ENCODE measurements at places on chromosomes 4 and X.

- no peak for DNase-seq
Measured at GRCh38 chrX:133380711-133381619, 34.3 kb downstream of the GPC4 start.

DNA sequence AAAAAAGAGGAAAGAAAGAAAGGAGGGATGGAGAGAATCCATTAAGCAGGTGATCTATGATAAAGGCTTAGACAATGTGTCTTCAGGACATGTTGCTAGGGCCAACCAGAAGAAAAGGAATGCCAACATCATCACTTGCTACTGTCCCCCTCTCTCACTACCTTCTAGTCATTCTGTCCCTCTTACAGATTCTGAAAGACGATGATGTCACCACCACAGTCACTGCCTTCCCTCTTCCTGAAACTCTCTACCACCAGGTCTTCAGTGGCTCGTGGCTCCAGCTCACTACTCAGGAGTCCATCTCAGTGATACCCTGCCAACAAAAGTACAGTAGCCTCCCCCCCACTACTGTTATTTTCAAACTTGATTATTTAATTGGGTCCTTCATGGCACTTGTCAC lies 64.0 kb downstream of the KCNIP4 start:
- DNase-seq = peak; percentile 5

GRCh38 chr4:80680934-80681333 lies 345.4 kb downstream of the CFAP299 start:
- DNase-seq = no peak

DNA sequence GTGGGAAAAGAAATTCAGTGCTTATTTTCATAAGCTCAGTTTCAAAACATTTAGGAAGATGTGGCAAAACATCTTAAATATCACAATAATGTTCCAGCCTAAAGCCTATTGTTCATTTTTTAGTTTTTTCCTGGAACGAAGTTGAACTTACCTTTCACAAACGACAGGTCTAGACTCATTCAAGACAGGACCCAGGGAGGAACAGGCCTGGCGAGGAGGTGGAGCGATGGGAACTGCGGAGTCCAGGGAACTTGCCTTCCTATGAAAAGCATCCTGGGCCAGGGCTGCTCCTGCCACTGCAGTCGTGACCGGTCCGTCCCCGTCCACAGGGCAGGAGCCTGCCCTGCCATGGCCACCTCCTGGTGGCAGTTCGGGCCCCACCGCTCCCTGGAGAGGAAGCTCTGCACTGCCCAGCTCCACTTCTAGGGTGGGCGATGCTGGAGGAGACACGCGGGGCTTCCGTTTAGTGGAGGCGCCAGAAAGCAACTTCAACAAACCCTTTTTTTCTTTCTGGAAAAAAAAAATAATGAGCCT lies 96.7 kb upstream of the CBR4 start:
- no peak for DNase-seq

GRCh38 chr4:113004655-113005054 lies 44.8 kb upstream of the ANK2 start:
- no peak for DNase-seq

GRCh38 chr4:181376058-181376457 lies 867.1 kb upstream of the TENM3 start:
- DNase-seq = no peak

DNA sequence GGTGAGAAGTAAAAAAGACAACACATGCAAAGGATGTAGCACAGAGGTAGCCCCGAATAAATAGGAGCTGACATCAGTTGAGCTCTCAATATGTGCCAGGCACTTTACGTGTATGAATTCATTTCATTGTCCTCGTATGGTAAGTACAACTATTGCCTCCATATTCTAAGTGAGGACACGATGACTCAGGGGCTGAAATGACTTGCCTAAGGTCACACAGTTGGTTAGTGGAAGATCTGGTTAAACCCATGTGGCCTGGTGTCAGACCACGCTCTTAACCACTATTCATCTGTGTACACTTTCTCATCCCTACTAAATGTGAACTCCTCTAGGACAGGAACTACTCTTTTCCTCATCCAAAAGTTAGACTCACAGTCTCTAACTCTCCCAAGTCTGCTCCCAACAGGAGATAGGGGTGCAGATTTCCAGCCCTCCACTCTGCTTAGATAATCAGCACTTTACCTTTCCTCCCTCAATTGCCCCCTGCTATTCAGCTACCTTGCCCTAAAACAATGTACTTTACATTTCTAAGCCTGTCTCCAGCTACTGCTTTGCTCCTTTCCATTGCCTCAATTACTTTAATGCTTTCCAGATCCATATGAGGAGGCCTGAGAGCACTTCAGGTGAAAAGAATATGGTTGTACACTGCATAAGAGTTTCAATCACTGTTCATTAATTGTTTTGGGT lies 58.8 kb upstream of the LHFPL1 start:
- DNase-seq = no peak

DNA sequence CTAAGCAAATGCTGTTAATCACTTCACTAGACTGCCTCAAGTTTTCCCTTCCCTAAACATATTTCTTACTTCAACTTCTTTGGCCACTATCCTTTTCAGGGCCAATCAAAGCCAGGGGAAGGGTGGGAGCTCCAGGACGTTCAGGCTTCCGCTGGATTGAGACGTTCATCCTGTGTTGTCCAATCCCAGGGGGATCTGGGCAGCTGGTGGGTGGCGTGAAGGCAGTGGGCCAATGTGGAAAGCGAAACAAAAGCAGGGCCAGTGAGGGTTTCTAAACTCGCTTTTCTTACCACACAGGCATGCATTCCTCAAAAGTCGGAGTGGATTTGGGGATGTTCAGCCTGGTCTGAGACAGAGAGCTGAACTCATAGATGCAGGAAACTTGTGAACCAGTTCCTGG lies 7.6 kb downstream of the CXCL13 start:
- DNase-seq = no peak

- DNase-seq = no peak
Measured at GRCh38 chr4:189364032-189364449, 576.6 kb upstream of the FRG1 start.

- no peak for DNase-seq
Measured at GRCh38 chr4:1731180-1731579, 9.9 kb downstream of the TACC3 start.

GRCh38 chr4:169372791-169373190 lies 102.0 kb upstream of the SH3RF1 start:
- no peak for DNase-seq

- no peak for DNase-seq
Measured at GRCh38 chr4:151093203-151093602, 6.2 kb upstream of the RPS3A start.

DNA sequence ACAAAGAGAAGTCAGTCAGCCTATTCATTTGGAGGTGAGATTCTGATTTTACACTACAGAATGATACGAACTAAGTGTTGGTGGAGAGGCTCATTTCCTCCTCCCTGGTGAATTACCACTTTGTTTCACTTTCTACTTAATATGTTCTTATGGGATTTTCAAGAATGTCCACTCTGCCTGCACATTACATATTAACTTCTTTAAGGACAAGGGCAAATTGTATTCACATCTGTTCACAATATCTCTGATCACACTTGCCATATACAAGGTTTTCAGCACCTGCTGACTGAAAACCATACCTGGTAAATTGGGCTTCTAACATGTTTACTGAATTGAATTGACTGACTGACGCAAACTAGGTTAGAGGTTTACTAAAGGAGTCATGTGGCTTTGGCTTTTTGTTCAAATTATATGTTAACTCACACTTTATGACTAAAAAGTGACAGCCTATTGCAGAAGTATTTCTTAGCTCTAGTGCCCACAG lies 188.4 kb upstream of the MBNL3 start:
- DNase-seq = no peak

- no peak for DNase-seq
Measured at GRCh38 chr4:30314001-30314400, 406.2 kb upstream of the PCDH7 start.

DNA sequence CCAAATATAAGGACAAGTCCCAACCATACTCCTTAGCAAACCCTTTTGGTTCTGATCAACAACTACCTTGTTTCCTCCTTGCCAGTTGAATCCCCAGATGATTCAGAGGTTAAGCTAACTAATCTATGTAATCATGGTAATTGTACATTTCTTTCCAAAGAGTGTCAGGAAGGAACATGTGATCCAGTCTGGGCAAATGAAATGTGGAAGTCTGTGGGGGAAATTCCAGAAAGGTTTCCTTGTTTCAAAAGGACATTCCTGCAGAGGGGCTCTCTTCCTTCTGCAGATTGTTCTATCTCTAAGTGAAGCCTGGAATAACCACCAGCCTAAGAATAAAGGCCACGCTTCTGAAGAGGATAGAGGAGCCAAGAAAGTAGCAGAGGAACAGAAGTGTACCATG lies 7.0 kb downstream of the PRSS12 start:
- DNase-seq = no peak

- DNase-seq = no peak
Measured at GRCh38 chr4:20787940-20788665, 87.8 kb downstream of the PACRGL start.

GRCh38 chr4:75054078-75054477 lies 121.2 kb downstream of the PARM1 start:
- DNase-seq = no peak

DNA sequence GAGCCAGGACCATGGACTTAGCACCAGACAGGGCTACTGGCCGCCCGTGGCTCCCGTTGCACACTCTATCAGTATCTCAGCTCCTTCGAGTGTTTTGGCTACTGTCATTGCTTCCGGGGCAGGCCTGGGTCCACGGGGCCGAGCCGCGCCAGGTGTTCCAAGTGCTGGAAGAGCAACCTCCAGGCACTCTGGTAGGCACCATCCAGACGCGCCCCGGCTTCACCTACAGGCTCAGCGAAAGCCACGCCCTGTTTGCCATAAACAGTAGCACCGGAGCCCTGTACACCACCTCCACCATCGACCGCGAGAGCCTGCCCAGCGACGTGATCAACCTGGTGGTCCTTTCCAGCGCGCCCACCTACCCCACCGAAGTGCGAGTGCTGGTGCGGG lies 1.6 kb downstream of the FAT4 start:
- peak; percentile 19 for DNase-seq

DNA sequence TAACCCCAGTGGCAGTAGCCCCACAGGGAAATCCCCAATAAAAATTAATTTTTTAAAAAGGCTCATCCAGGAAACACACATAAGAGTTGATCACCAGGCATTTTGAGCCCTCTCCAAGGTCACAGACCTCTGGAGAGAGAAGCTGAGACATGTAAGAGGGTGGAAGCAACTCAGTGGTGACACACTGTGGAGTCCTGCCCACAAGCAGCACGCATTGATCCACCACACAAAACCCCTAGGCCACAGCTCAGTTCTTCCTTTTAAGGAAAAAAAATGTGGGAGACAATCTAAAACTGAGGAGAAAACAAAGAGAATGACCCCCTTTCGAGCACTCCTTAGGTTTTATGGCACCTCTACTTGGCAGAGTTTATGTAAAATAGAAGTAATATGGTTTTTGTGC lies 71.7 kb upstream of the S100G start:
- DNase-seq = peak; percentile 79

GRCh38 chr4:124738994-124739393 lies 26.5 kb upstream of the ANKRD50 start:
- DNase-seq = no peak

- DNase-seq = no peak
Measured at GRCh38 chr4:13539047-13539618, 5.2 kb downstream of the NKX3-2 start.

- DNase-seq = peak; percentile 77
Measured at GRCh38 chrX:153900831-153901752, 3.4 kb upstream of the AVPR2 start.

- no peak for DNase-seq
Measured at GRCh38 chr4:663438-664428, 10.3 kb downstream of the ATP5ME start.

- DNase-seq = no peak
Measured at GRCh38 chrX:30613721-30614120, 36.2 kb upstream of the TASL start.

DNA sequence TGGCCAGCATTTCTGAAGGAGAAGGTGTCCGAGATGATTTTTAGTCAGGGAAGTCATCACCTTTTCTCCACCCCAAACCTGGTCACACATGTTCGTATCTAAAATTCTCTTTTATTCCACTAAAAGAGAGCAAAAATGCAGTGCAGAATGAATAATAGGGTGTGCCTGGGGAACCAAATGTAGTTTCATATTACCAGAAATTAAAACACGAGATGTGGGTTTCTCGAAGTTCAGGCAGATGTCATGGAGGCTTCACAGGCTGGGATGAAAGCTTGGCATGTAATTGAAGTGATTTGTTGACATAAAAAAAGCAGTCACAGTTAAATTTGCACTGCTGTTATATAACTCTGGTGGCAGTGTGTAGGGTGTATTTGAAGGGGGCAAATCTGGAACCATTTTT lies 165.5 kb upstream of the PDE5A start:
- no peak for DNase-seq

GRCh38 chr4:14234307-14234706 lies 606.8 kb upstream of the BOD1L1 start:
- DNase-seq = peak; percentile 45

- DNase-seq = no peak
Measured at GRCh38 chr4:93018243-93018642, 714.5 kb downstream of the GRID2 start.

GRCh38 chr4:42736527-42737195 lies 79.8 kb upstream of the ATP8A1 start:
- DNase-seq = no peak

DNA sequence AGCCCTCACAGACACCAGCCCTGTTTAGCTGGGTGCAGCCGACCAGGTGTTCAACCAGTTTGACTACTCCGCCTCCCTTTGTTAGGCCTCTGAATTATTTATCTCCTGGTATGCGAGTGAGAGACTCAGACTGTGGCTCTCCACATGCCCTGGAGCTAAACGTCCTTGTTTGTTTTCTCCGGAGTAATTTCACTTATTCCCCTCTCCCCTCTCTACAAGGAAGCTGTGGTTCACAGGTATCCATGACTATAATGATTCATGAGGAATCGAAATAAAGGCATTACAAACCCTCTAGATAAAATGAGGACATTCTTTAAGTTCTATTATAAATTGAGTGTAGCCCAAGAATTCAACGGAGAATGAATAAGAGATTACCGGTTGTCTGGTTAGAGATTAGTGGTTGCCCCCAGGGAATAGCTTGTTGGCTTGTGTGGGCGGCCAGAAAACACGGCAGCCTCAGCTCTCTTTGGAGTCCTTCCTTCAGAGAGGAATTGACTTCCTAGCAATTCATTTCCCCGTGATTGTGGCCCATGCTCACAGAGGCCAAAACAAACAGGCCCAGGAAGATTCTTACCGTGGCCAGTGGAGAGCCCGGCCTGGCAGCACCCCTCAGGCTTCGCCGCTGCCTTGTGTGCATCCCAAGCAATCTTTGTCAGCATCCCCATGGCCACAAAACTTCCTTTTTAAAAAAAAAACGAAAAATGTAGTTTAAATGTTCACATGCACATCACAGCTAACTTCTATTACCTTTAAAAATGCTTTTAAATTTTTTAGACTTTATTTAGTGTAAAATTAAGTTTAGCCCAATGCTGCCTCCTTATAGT lies 60.2 kb upstream of the CBR4 start:
- no peak for DNase-seq

DNA sequence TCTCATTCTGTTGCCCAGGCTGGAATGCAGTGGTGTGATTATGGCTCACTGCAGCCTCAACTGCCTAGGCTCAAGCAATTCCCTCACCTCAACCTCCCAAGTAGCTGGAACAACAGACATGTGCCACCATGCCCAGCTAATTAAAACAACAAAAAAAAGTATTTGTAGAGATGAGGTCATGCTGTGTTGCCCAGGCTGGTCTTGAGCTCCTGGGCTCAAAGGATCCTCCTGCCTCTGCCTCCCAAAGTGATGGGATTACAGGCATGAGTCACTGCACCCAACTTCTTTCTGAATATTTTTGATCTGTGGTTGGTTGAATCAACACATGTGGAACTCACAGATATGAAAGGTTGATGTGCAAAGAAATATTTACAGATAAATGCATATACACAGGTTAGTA lies 18.5 kb upstream of the SEPTIN11 start:
- DNase-seq = no peak

Measured in HCEC 1CT (cell line).